ENCODE measurements at places on chromosomes 12 and 14. TPM values are rescaled to one million over a fixed set of nuclear protein-coding genes. Genes with fewer than 3 reads are reported as not detected.

Gene SYNE2
- total RNA-seq = 105 TPM

Gene PAH
- total RNA-seq = 0.25 TPM

Gene TEX52
- not detected for total RNA-seq

Gene CRIP1
- total RNA-seq = 201 TPM

Gene RND1
- 18.7 TPM for total RNA-seq

Gene MYF5
- not detected for total RNA-seq

Gene SRGAP1
- total RNA-seq = 0.22 TPM

Gene PIANP
- total RNA-seq = 0.51 TPM

GRCh38 chr14:26415618-26416123 lies 182.2 kb downstream of the NOVA1 start:
- DNase-seq = no peak

DNA sequence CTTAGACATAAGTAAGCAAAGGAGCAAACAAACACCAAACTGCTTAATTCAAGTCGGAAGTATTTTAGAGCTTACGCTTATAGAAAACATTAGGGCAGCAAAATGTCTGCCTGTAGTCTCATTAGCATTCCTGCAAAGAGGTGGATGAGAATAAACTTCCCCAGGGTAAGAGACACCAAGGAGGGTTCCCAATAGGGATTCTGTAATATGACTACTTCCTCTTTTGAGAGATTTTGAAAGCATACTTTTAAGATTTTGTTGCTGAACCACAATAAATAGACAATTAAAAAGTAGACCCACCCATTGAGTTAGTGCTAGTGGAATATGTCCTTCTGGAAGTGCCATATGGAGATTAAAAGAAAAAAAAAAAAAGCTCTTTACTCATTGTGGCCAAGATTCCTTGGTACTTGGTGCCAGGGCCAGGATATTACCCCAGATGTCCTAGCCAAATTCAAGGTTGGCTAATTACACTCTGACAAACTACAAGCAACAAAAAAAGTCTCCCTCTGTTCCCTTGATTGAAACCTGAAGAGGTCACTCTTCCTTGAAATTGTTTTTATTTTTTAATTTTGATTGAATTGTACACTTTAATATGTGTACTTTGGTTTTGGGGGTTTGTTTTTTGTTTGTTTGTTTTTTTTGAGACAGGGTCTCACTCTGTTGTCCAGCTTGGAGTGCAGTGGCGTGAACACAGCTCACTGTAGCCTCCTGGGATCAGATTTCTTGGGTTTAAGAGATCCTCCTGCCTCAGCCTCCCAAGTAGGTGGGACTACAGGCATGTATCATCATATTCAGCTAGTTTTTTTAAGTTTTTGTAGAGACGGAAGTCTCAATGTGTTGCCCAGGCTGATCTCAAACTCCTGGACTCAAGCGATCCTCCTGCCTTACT lies 8.7 kb downstream of the CLIP1 start:
- DNase-seq = peak; percentile 47

- no peak for DNase-seq
Measured at GRCh38 chr12:11759899-11760298, 110.4 kb downstream of the ETV6 start.

DNA sequence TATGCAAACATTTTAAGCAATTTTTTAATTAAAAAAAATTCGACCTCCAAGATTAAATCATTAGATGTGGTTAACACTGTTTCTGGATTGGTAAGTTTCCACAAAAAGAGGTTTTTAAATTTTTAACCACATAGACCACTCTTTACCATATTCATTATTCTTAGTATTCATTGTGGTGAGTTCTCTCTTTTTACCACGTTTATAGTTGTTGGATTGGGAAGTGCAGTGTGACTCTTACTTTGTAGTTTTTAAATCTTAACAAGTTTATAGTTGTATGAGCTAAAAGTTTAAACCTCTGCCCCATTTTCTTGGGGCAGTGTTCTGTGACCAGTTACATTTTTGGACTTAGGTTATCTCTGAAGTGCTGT lies 8.6 kb downstream of the ATP2A2 start:
- no peak for DNase-seq

- DNase-seq = no peak
Measured at GRCh38 chr14:101755591-101756324, 5.8 kb upstream of the PPP2R5C start.

- no peak for DNase-seq
Measured at GRCh38 chr12:51773145-51773869, 75.2 kb downstream of the FIGNL2 start.

GRCh38 chr14:56580221-56580711 lies 668 bp downstream of the TMEM260 start:
- no peak for DNase-seq

DNA sequence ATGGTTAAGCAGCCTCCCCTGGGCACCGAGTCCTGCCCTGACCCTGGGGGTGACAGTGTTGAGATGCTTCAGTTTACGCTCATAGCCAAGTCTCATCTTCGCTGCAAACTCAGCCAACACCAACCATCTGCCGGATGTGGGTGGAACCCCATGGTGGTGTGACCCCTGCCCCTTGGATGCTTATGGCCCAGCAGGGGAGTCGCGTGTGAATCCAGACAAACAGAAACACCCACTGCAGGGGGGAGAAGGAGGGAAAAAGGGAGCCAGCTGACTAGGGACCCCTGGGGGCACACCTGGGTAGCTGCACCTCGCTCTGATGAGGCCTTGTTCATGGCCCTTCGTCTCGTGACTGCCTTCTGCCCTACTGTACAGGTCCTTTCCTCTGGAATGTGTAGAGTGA lies 23.8 kb downstream of the AACS start:
- DNase-seq = no peak

DNA sequence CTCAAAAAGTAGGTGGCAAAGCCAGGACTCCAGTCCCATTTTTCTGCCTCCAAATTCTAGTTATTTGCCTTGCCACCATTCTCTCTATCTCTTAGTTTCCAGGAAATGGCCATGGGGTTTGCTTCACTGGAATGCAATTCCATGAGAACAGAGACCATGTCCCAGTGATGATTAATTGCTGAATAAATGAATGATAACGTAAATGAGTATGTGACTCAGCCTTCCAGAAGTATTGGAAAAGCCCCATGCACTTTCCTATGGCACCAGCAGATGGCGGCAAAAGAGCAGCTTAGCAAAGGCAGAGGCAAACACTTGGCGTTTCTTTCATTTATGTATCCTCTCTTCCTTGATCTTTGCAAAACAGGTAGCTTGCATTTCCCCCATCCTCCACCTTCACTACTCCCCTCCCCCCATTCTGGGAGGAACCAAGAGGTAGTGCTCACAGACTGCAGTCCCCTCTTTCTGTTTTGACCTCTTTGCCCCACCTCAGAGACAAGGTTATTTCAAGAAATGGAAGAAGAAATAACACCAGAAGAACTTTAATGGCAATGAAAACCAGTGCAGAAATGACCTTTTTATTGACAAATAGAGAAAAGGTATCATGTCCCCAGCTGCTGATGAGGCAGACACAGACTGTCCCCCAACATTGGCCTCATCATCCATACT lies 21.3 kb downstream of the TBX3 start:
- DNase-seq = peak; percentile 60

DNA sequence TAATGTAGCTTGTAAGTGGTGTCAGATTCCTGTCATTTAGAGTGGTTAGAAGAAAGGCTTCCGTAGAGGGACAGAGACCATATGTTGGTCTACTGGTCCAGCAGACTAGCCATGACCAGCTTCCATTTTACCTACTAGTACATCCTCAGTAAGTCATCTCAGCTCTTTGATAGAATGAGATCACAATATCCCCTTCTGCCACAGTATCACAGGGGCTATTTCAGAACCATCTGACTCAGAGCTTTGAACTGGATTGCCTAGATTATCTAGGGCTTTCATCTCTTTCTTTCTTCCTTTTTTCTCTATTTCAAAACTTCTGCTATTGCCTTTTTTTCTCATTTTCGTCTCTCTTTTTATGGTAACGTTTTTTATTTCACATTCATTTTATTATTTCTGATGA lies 4.7 kb downstream of the ZDHHC17 start:
- DNase-seq = no peak

DNA sequence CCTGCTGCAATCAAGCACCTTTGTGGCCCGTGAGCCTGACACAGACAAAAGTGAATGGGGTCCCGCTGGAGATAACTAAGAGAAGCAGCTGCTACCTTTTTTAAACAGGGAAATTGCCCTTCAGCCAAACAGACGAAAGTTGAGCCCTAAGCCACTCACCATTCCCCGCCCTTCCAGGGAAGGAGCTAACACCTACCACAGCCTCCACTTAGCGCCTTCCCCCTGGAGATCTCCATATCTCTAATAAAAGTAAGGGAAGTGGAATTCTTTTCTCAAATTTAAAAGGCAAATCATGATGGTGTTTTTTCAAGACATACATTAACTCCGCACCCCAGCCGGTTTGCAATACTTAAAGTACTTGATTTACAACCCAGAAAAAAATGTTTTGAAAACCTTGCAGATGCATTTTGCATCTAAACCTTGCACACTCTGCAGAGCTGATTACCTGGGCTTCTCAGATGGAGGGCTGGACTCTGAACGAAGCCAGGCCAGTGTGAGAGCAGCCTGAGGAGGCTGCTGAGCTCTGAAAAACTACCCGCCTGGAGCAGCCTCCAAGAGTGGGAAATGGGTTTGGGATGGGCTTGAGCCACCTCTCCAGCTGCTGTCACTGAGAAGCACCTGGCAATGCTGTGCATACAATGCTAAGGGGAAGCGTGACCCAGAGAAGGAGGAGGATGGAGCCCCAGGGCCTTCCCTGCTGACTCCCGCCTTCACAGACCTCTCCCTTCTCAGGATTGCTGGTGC lies 10.0 kb downstream of the NUAK1 start:
- DNase-seq = no peak

DNA sequence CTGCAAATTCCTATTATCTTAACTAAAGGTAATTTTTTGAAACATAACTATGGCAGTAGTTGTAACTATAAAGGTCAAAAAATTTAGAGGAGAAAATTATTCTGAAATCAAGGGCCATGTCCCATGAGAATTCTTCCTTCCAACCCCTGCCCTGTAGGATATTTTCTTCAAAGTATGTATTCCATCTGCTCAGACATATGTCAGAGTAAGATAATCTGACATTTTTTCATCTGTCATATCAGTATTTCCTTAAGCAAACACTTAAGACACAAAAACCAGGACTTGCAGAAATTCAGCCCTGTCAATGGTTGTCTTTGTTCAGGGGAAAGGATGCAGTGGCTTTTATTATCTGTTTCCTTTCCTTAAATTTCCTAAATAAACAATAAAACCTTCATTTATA lies 36.3 kb downstream of the ACSS3 start:
- no peak for DNase-seq

- no peak for DNase-seq
Measured at GRCh38 chr12:27645671-27646070, 50.6 kb upstream of the REP15 start.

DNA sequence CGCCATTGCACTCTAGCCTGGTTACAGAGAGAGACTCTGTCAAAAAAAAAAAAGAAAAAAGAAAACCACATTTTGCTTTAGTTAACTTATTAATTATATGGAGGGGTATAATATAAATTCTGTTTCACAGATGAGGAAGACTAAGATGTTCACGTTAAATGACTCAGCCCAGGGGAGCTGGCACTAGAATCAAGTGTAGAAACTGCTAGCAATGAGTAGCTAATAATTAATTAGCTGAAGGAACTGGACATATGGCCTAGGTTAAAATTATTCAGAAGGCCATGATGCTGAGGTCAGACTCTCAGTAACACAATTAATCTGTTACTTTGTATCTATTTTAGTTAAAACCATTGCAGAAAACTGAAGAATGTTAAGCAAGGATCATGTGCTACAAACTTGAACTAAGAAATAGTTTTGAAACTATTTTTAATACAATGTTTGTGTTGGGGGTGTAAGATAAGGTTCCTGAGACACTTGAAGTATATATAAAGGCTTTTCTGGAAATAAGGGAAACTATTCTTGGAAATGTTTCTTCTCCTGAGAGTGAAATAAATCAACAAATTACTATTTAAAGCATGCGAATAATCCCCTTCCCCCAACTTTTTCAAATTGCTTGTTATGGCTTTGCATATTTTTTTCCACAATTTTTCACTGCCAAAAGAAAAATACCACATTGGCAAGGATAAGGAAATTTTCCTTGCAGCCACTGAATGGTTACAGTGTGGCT lies 589.3 kb downstream of the SOX5 start:
- DNase-seq = no peak

DNA sequence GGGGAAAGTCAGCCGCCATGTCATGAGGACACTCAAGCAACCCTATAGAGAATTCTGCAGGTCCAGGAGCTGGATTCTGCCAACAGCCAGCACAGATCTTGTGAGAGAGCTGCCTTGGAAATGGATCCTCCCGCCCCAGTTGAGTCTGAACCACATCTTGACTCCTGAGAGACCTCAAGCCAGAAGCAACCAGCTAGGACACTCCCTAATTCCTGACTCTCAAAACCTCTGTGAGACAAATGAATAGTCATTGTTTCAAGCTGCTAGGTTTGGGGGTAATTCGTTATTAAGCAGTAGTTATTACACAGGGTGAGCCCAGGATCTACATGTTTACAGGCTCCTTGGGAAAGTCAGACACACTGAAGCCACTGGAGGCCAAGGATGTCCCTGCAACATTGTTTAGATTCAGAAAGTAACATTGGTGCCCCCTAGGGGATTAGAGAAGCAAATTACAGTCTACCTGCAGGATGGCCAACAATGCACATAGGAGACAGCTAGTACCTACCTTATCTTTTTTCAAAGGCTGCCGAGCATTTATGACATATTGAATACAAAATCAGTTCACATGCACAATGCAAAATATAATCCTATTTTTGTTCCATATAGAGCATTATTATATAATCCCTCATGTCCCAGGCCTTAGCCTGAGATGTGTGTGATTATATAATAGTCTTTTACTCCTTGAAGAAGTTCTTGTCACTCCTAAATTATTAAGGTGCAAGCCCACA lies 57.9 kb upstream of the FICD start:
- peak; percentile 32 for DNase-seq

GRCh38 chr14:36511981-36512584 lies 7.9 kb downstream of the NKX2-1 start:
- DNase-seq = no peak

- DNase-seq = no peak
Measured at GRCh38 chr14:66137081-66137480, 349.1 kb upstream of the CCDC196 start.

- no peak for DNase-seq
Measured at GRCh38 chr12:45227316-45228067, 11.6 kb downstream of the ANO6 start.

- DNase-seq = no peak
Measured at GRCh38 chr14:90839889-90840266, 23.6 kb upstream of the TTC7B start.

Data from B cell (primary cell).